ENCODE measurements at places on chromosomes 3 and 15.
A peak's percentile ranks its signal among the peaks of the same experiment; 100 is the strongest.

DNA sequence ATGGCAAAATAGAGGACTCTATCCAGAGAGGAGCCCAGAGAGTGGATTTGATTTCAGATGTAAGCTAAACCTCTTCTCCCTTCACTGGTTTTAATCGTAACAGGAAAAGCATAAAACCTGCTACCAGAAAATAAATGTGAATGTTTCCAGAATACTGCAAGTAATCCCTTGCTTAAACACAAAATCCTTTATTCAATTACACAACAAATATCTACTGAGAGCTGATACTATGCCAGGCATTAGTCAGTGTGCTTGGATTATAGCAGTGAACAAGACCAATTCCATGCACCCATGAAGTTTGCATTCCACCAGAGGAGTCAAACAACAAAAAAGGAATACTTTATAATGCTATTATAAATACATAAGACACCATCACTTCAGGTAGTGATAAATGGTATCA, 15.1 kb downstream of the AVEN start:
- DNase-seq: peak; percentile 17

GRCh38 chr3:189236352-189236751, 64.6 kb downstream of the TPRG1 start:
- no peak for DNase-seq

DNA sequence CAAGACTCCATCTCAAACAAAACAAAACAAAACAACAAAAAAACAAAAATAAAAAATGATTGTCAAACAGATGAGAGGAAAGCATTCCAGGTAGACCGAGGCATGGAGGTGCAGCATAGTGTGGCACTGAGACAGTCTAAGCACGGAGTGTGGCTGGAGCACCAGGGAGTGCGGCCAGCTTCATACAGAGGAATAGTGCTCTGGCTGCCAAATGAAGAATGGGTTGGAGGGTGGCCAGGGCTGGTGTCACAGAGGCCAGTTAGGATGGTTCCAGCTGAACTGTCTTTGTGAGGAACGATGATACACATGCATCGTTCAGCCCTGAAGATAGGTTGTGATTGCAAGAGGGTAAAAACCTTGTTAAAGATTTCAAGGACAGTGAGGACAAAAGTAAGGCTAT, 28.3 kb downstream of the MITF start:
- DNase-seq: no peak

DNA sequence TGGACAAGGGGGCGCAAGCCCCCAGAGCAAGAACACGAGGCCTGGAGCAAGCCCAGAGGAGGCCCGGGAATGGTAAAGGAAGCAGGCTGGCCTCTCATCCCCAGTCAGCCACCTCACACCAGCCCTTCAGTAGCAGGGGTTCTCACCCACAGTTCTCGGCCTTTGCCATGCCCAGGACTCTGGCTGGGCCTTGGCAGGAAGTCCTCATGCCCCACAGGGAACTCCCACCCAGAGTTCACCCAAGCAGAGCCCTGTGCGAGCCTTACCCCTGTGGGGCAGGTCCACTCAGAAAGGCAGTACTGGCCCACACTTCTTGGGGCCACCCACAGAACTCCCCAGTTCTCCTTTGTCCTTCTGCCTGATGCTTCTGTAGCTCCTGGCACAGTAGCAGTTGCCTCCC, 30.3 kb downstream of the CYP11A1 start:
- DNase-seq: no peak
